CD8-positive, alpha-beta memory T cell (primary cell): ENCODE measurements at places on chromosomes 4 and X. TPM values are rescaled to one million over a fixed set of nuclear protein-coding genes. Genes with fewer than 3 reads are reported as not detected.

IL13RA1 gene
- total RNA-seq: 0.60 TPM

TEX28 gene
- total RNA-seq: not detected

HS3ST1 gene
- 0.35 TPM for total RNA-seq

SMIM20 gene
- total RNA-seq: 28.5 TPM

PNMA5 gene
- total RNA-seq: not detected
